ENCODE measurements at places on chromosomes 7 and 10.

GRCh38 chr7:131636092-131636491 lies 79.7 kb upstream of the PODXL start:
- DNase-seq, result no peak

DNA sequence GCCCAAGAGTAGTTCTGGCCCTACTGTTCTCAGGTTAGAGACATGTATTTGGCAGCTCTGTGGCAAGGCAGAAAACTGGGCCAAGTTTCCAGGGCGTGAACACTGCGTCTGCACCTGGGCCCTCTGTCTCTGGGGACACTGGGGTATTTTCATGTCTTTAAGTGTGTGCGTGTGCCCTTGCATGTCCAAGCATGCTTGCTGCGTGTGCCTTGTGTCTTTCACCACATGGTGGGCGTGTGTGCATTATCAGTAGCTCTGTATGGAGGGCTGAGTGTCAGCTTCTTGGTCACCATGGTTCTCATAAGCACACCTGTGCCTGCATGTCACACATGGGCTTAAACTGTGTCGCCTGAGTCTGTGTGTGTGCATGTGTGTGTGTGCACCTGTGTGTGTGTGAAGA lies 69.3 kb downstream of the HIPK2 start:
- DNase-seq, result no peak

- no peak for DNase-seq
Observed at GRCh38 chr10:96287392-96288105, 16.2 kb upstream of the BLNK start.

GRCh38 chr10:90912174-90912573 lies 8.7 kb downstream of the ANKRD1 start:
- no peak for DNase-seq

DNA sequence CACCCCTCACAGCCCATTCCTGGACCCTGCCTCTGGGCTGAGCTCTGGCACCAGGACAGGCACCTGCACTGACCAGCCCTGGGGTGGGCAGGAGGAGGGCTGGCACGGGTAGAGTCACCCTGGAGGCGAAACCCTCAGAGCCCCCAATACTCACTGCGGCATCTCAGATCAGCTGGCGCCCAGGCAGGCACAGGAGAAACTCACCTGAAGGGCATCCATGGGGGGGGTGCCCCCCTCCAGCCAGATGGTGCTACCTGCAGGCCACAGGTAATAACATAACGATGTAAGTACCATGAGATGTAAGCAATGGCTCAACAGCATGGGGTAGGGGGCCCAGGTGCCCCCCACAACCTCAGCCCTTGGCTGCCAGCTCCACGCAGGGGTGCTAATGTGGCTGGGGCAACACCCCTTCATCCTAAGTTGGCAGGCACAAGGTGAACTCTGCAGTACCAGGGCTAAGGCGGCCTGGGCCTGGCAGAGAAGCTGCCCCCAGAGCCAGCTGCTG lies 12.1 kb upstream of the PYROXD2 start:
- no peak for DNase-seq

- DNase-seq, result no peak
Observed at GRCh38 chr10:44198780-44199097, 186.2 kb downstream of the CXCL12 start.

DNA sequence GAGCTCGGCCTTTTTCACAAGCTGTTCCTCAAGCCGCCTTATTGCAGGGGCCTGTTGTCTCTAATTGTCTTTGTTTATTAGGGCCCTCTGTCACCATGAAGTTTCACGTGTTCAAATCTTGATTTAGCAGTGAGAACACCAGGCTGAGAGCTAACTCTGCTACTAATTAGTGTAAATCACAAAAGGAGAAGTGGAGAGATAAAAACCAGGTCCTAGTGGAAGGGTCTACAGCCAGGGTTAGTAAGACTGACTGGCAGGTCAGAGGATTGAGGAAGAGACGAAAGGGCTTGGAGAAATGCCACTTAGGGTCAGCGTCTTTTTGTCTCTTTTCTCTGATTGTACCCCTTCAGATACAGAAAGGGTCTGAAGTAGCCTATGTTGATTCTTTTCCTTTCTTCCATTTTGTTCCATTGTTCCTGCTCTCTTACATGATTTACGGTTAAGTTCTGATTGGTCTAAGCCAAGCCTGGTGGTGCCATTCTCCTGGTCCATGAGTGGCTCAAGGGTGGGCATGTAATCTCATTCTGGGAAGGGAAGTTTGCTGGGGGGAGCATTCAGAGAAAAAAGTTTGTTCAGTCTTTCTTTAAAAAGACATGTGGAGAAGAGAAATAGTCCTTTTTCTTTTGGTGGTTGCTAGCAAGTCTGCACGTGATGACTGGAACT lies 21.3 kb downstream of the SSMEM1 start:
- no peak for DNase-seq

All from NCI-H226 (cell line).